H4 (cell line): ENCODE measurements at places on chromosomes 7 and 10.

DNA sequence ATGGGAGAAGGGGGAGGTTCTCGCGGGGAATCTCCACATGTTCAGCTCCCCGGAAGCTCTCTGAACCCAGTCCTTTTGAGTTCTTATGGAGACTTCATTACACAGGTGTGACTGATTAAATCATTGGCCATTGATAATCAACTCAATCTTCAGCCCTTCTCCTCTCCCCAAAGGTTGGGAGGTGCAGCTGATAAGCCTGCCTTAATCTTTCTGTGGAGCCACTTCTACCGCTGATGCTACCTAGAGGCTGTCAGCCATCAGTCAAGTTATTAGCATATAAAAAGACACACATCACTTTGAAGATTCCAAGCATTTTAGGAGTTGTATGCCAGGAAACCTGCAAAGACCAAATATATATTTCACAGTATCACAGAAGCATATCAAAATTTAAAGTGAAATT, 91.7 kb downstream of the MARCHF5 start:
- no peak for DNase-seq

- peak; percentile 4 for DNase-seq
Observed at GRCh38 chr10:11178606-11179515, 161.2 kb downstream of the CELF2 start.

GRCh38 chr10:27312854-27313253, 72.3 kb upstream of the ACBD5 start:
- DNase-seq: no peak

DNA sequence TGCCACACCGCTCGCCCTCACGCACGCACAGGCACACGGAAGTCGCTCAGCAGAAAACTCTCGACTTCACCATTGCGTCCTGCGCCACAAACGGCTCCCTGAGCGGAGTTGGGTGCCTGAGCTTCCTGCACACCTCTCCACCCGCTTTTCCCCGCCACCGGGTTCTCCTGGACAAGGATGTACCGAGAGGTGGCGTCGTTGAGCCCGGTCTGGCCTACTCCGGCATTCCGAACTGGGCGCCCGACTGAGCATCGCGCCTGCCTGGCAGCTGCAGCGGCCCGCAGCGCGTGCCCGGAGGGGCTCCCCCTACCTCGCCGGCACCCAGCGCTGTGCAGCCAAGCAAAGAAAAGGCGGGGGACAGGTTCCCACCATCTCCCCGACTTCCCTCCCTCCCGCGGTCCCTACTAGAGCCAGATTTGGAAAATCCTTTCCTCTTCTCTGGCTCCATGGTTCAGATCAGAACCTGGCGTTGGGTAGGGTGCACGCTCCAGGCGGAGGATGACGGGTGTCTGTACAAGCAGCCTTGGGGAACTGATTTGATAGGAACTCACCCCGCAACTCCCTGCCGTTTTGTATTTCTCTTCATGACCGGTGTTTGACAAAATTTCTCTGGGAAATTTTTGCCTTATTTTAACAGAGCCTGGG, 1.7 kb downstream of the SORCS3 start:
- no peak for DNase-seq

DNA sequence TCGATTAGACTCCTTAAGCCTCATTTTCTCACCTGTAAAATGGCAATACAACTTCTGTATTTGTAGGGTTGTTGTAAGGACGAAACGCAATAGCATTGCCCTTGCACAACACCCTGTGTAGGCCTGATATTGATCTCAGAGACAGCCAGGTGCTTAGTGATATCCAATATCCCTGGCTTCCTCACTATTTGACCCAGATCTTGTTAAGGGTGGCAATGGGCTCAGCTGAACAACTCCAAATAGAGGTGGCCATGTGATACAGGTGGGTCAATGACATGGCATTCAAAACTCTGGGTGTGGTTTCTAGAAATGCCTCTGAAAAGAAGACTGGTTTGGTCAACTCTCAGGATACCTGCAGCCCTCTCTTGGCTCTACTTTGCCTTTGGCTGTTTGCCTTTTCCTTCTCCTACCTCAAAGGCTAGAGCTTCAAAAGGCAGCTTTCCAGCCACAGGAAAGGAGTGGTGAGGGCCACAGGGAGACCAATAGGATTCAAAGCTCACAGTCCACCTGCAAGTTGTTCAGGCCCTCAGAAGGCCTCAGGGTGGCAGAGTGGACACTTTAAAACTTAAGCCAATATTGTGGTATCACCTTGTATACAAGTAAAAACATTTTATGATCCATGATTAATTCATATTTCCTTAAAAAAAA, 14.9 kb upstream of the GATAD1 start:
- no peak for DNase-seq

- DNase-seq: no peak
Observed at GRCh38 chr7:16880554-16880953, 1.2 kb downstream of the AGR3 start.

DNA sequence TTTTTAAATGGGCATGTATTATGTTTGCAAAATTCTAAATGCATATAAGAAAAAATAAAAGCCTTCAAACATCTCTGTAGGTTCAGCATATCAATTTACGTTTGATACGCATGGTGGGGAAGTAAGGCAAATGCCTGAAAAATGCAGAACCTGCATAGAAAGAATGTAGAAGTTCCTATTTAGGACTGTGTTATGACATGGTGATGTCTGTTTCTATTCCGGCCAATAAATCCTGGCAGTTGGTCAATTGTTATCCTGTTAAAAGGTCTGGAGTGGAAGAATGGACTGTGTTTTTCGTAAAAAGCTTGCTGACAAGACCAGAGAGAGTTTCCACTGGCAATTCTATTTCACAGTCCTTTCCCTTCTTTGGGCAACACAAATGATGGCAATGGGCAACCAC, 49.6 kb upstream of the CAV2 start:
- DNase-seq: no peak

GRCh38 chr7:45186261-45186813, 28.7 kb downstream of the RAMP3 start:
- DNase-seq: no peak

GRCh38 chr10:74738985-74739567, 87.3 kb upstream of the KAT6B start:
- no peak for DNase-seq

DNA sequence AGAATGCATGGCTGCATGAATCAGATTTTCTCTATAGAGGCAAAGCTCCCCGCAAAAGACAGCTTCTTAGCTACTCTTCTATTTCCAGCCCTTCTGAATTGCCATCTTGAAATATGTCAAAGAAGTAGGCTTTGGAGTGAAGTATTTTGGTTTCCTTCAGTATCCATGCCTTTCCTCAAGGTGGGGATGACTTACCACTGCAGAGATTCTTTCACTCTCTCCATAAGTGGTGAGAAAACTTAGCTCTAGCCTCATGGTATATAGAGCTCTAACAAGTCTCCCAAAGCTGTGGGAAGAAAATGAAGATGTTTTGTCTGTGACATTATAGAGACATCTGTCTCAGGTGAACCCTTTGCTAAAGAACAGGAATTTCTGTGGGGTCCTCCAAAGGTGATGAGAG, 89.6 kb upstream of the ITGB1 start:
- DNase-seq: no peak

DNA sequence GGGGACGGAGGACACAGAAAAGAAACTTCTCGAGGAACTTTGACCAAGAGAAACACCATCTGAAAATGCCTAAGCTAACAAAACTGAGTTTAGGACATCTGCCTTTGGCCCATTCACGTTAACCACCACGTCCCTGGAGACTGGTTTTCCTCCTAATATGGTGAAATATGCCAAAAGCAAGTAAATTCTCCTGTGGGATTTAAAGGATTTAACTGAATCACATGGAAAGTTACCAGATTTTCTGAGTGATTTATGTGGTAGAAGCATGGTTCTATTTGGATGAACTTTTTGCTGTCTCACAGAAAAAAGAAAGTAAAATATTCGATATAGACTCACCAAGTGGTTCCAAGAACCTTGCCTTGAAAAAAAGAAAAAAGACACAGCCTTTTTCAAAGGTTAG, 30.4 kb upstream of the BMPER start:
- DNase-seq: peak; percentile 66

DNA sequence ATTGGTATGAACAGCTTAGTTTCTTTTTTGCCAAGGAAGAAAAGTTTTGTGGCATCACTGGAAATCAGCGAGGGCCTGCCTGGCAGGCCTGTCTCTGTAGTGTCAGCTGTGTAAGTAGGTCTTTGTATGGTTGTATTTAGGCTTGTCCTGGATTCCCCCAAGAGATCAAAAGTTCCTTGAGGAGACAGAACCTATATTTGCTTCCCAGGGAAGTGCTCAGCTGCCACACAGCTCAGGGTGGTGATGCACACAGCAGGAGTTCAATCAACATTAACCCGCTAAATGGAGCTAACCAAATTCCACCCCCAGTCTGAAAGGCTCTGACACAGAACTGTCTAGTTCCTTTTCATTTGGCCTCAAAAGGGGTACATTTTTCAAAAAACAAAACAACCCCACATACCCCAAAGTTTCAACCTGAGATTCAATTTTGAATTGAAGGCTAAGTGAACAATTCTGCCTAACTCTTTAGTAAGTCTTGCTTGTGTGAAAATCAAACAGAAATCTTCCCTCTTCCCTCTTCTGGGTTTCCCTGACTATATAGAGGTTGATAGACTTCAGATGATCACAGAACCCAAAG, 124.4 kb downstream of the CLEC2L start:
- no peak for DNase-seq

DNA sequence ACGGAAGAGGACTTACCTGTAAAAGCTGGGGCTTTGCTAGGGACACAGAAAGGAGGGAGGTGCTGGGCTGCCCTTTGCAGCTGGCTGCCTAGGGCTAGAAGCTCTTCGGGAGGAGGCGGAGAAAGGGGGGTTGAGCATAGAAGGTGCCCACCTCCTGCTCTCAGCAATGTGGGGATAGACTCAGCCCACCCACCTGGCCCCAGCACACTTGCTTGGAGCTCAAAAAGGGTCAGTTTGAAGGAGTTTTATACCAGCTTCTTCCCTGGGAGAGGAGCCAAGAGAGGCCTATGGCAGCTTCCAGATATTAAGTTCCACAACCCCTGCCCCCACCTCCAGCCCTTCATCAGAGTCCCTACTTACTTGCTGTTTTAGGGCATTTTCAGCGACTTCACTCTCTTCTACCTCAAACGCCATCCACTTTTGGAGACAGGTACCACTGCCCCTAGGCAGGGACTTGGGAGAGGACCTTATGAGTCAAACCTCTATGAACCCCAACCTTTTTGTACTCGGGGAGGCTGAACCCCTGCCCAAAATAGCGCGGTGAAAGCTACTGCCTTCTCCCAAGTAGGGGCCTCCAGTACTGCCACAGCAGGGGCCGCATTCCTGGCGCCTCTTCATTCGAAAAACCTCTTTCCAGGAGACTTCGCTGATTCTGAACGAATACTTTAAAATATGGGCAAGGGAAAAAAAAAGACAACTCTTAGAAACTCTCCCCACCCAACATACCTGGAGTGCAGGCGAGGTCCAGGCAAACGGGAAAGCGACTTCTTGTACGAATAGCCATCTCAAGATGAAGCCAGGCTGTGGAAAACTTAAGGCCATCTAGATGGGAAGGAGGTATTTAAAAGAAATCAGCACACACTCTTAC, 1.2 kb upstream of the EVX1 start:
- DNase-seq: no peak

- DNase-seq: peak; percentile 7
Observed at GRCh38 chr10:81953420-81953819, 78.4 kb downstream of the NRG3 start.

- no peak for DNase-seq
Observed at GRCh38 chr10:95675403-95676116, 18.2 kb downstream of the TCTN3 start.

DNA sequence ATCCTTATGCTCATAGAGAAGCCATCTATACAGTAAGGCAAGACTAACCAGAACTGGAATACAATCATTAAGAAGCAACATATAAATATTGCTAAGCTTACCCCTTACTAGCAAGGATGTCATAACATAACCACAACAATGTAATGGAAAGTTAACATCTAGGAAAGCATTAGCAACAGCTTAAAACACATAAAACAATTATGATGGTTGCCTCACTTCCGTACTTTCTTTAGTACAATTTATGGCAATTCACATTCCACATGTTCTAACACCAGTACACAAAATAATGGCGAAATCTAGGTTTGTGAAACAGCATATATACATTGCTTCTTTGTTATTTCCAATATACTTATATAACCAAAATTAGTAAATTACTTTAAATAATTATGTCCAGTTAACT, 195.0 kb downstream of the AHR start:
- no peak for DNase-seq

GRCh38 chr10:132040046-132040445, 25.7 kb upstream of the JAKMIP3 start:
- no peak for DNase-seq

DNA sequence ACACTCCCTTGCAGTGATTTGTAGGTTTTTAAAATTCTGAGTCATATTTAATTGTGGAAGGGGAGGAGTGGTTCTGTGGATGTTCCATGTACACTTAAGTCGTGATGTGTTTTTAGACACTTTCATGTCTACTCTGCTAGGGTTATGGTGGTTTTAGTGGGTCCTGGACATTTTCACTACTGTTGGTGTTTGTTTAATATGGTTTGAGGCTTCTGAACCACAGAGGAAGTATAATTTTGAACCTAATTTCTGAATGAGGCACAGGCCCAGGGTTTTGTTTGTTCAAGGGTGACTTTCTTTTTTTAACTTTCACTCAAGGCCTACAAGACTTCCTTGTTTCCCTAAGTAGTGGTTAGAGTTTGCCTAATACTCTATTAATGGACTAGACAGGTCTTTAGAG, 13.3 kb downstream of the SLC26A5 start:
- no peak for DNase-seq

DNA sequence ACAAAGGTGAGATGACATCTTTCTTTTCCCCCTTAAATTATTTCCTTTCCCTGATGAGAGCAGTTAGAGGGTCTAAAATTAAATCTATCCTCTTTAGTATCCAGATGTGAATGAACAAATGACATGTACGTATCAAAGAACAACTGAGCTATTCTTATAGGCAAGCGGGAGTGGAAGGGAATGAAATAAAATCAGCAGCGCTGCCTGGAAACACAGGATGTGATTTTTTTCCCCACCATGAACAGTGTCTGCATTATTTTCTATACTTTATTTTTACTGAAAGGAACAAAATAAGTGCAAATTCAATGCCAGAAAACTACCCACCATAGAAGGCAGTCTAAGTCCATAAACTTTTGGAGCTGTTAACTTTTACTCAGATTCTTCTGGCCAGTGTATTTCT, 40.6 kb downstream of the SLC26A4 start:
- no peak for DNase-seq

GRCh38 chr7:142412551-142413193, 154.8 kb upstream of the PRSS58 start:
- peak; percentile 75 for DNase-seq

DNA sequence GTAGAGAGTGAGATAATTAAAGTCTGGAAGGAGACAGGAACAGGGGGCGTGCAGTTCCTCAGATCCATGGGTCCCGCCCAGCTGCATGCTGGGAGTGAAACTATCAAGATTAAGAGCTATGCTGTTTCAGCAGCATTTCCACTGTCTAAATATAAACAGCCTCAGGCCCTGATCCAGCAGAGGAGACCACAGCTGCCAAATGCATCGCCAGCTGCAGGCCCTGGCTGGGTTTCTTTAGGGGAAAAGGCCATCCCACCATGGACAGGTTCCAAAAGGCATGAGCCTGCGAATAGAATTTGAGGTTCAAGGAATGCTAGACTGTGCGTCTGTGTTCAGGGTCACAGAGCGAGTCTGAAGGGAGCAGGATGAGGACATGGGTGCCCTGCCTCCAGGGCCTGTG, 411.4 kb downstream of the PAXIP1 start:
- DNase-seq: peak; percentile 52

- DNase-seq: peak; percentile 22
Observed at GRCh38 chr10:29482591-29483431, 152.0 kb downstream of the SVIL start.

- DNase-seq: no peak
Observed at GRCh38 chr7:130366564-130366963, 13.7 kb upstream of the CPA1 start.

GRCh38 chr10:85315657-85316056, 987.3 kb downstream of the CCSER2 start:
- DNase-seq: no peak
